ENCODE measurements at places on chromosomes 6 and 20. TPM values are rescaled to one million over a fixed set of nuclear protein-coding genes. Genes with fewer than 3 reads are reported as not detected.

Gene KCNG1
- total RNA-seq: 1.2 TPM

DNA sequence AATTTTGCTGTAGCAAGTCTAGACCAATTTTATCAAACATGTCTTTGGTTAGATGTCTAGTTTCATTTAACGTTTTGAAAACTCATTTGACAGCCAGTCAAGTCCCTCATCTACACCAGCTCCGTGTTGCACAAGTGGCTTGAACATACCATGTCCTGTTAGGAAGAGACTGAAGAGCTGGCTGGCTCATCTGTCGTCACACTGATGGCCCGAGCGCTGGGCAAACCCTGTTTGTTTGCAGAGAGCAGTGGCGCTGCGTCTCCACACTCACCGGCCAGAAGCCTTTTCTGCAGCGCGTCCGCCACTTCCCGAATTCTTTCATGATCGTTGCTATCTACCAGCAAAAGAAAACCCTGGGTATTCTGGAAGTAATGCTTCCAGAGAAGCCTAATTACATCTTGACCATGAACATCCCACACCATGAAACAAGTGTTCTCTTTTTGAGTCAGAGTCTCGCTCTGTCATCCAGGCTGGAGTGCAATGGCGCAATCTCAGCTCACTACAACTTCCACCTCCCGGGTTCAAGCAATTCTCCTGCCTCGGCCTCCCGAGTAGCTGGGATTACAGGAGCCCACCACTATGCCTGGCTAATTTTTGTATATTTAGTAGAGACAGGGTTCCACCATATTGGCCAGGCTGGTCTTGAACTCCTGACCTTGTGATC, 10.7 kb upstream of the TCFL5 start:
- no peak overlapping the region for H3K27ac ChIP-seq
- H3K4me1 ChIP-seq: peaks cover 19% of the 10 kb centered on the region

DNA sequence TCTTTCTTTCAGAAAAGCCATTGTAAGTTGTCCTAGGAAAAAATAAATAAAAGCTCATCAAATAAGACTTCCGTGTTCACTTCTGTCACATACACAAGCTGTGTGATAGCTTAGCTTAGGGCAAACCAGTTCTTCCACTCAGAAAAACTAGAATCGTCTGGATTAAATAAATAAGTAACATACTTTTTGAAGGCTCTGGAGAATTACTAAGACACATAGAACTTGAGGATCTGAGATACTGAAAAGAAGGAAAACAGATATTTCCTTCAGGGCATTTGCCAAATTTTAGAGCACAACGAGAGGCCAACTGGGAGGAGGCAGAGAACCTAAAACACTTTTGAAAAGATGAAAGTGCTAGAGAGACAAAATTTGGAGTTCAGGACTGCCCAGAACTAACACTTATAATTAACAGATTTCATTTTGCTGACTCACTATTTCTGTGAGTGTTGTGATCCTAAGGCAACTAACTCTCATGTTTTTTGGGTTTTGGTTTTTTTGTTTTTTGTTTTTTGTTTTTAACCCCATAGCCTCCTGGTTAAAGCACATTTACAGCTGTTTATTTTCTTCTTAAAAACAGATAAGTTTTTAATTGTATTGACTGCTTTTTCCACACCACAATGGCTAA, 38.7 kb upstream of the THEMIS start:
- peaks cover 9% of the 10 kb centered on the region for H3K4me1 ChIP-seq
- H3K36me3 ChIP-seq: no peaks in the 10 kb centered on the region
- H3K4me3 ChIP-seq: no peak overlapping the region
- DNase-seq: no peak

DNA sequence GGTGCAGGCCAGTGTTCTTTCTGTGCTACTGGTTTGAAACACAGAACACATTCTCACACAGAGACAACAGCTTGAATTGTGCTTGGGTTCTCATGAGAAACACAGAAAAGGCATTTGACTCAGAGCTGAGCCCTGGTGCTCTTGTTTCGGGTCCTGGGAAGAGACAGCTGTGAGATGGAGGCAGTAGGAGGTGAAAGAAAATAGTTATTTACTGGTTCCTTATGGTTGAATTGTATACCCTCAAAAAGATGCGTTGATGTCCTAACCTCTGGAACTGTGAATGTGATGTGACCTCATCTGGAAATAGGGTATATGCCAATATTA, 87.1 kb upstream of the RPS6KA2 start:
- DNase-seq: no peak
- no peaks in the 10 kb centered on the region for H3K36me3 ChIP-seq
- no peak overlapping the region for H3K27ac ChIP-seq
- H3K4me3 ChIP-seq: no peak overlapping the region
- peaks cover 3% of the 10 kb centered on the region for H3K27me3 ChIP-seq

GRCh38 chr6:48641544-48641943, 530.5 kb upstream of the PTCHD4 start:
- no peak overlapping the region for H3K4me3 ChIP-seq
- DNase-seq: no peak
- H3K4me1 ChIP-seq: no peaks in the 10 kb centered on the region
- no peak overlapping the region for H3K27ac ChIP-seq

Gene OR2B6
- total RNA-seq: not detected

- no peaks in the 10 kb centered on the region for H3K36me3 ChIP-seq
- H3K4me3 ChIP-seq: no peak overlapping the region
- H3K4me1 ChIP-seq: peaks cover 12% of the 10 kb centered on the region
- H3K27ac ChIP-seq: no peak overlapping the region
- DNase-seq: no peak
- no peaks in the 10 kb centered on the region for H3K27me3 ChIP-seq
Measured at GRCh38 chr6:36314221-36315014, 22.3 kb downstream of the BNIP5 start.

DNA sequence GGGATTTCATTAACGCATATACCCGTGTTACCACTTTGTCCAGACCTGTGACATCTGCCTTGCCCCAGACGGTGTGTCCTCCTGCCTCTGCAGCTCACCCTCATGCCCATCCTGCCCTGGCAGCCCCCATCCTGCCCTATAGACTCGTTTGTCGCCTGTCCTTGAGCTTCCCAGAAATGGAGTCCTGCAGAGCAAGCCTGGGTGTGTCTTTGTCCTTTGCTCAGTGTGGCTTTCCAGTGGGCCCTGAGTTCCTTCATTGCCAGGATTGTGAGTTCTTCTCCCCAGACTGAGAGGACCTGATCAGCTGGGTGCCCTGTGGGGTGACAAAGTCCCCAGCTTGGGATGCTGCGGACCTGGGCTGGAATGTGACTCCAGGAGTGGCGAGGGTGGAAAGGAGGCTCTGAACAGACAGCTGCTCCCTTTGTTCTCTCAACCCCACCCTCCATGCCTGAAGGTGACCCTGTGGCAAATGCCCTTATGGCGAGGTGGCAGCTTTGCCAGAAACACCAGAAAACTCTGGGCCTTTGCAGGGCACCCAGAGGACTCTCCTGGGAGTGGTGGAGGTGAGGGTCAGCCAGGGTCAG, 2.4 kb upstream of the CST3 start:
- no peaks in the 10 kb centered on the region for H3K36me3 ChIP-seq
- no peak for DNase-seq
- peaks cover 47% of the 10 kb centered on the region for H3K4me1 ChIP-seq
- H3K27ac ChIP-seq: no peak overlapping the region

Gene CCDC170
- total RNA-seq: 0.29 TPM

GRCh38 chr6:147639279-147639678, 130.8 kb downstream of the SAMD5 start:
- no peaks in the 10 kb centered on the region for H3K36me3 ChIP-seq
- no peak overlapping the region for H3K27ac ChIP-seq
- H3K27me3 ChIP-seq: no peaks in the 10 kb centered on the region
- H3K4me1 ChIP-seq: peaks cover 3% of the 10 kb centered on the region

- no peak overlapping the region for H3K27ac ChIP-seq
- H3K4me3 ChIP-seq: no peak overlapping the region
- peaks cover 18% of the 10 kb centered on the region for H3K27me3 ChIP-seq
Measured at GRCh38 chr6:158512809-158513208, 47.1 kb upstream of the TMEM181 start.

- H3K36me3 ChIP-seq: peaks cover 42% of the 10 kb centered on the region
- peaks cover 59% of the 10 kb centered on the region for H3K4me1 ChIP-seq
- H3K27me3 ChIP-seq: no peaks in the 10 kb centered on the region
- no peak overlapping the region for H3K4me3 ChIP-seq
Measured at GRCh38 chr20:19995220-19995863, 21.8 kb upstream of the NAA20 start.

All from suprapubic skin (tissue), 4 donors.